Psoas muscle (tissue), 8 donors: ENCODE measurements at places on chromosomes 4 and X. TPM values are rescaled to one million over a fixed set of nuclear protein-coding genes. Genes with fewer than 3 reads are reported as not detected.

DNA sequence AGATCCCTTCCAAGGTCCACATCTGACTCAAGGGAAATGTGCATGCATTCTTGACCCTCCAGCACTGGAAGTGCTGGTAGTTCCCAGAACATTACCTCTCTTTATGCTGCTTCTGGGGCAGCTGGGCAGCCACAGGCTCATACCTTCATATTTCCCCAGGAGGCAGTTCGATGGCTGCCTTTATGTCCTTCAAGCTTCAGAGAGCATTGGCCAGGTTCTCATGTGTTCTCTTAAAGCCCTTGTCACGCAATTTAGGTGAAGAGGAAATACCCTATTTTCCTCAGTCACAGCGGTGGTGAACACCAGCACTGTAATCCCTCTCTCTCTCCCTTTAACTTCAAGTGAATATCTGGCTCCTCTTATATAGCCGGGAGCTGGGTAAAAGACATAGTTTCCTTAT is 134.3 kb downstream of the MID1IP1 start:
- no peak for DNase-seq

GRCh38 chr4:37542706-37543105 is 143.5 kb downstream of the RELL1 start:
- DNase-seq, result no peak

DNA sequence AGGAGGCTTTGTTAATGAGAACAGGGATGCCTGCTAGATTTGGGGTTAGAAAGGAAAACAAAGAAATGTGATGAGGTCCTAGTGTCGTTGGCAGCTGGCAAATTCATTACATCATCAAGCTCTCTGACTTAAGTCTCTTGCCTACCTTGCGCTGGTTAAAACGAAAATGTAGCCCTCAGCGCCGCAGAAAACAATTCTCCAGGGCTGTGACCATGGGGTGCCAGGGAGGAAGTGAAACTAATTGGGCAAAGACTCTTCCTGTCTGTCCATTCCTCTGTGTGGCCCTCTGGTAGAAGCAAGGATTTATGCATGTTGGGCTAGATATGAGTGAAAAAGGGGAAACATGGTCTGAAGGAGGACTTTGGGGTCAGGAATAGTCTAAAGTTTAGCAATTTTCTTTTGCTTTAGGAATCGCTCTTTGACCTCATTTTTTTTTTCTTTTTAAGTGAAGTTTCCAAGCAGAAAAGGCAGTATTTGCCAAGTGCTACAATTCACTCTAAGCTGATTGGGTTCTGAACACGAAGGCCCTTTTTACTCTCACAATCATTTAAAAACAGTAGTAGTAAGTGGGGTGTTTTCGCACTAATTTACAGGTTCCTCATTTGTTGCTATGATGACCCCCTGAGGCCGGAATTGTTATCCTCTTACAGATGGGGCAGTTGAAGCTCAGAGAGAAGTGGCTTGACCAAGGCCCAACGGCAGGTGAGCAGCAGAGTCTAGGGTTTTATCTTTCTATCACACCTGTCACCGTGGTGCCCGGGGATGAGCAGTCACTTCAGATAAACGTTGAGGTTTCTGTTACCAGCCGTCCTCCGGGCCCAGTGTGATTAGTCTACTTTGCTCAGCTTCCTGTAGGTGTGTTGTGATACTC is 27.3 kb upstream of the CHRNA9 start:
- DNase-seq, result no peak

DNA sequence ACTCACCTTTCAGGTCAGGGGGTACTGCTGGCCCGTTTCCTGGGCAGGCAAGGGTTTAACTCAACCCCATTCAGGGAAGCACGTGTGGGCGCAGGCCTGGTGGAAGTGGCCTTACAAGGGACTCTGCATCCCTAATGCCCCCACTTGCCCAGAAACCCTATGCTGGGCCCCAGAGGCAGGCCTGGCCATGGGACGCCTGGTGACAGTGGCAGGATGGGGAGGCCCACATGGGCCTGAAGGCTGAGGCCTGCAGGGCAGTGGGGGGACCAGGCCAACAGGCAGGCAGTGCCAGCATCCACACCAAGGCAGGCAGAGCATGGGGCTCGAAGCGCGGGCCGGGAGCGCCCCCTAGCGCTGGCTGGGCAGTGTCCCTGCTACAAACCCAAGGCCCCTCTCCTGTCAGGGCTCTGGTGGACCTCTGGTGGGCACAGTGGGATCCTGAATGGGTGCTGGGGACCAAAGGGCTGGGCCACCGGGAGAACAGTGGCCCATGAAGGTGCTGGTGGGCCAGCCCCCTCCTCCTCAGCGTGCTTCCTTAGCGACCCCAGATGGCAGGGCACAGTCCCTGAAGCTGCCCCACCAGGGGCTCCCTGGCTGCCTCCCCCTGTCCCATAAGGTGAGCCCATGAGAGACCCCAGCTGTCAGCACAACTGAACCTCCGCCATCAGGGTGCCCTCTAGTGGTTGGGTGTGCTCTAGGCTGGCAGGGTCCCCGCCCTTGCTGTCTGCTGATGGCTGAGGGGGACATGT is 16.8 kb downstream of the FGFR3 start:
- peak; percentile 59 for DNase-seq

DNA sequence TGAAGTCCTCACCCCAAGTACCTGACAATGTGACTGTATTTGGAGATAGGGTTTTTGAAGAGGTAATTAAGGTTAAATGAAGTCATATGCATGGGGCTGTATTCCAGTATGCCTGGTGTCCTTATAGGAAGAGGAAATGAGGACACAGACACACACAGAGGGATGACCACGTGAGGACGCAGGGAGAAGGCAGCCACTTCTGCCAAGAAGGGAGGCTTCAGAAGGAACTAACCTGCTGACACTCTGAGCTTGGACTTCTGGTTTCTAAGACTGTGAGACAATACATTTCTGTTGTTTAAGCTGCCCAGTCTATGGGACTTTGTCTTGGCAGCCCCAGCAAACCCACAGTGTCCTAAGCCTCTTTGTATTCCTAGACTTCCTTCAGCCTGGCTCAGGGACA is 3.0 kb upstream of the SLC2A9 start:
- DNase-seq, result no peak

- no peak for DNase-seq
Observed at GRCh38 chr4:117334451-117335188, 249.2 kb upstream of the TRAM1L1 start.

DNA sequence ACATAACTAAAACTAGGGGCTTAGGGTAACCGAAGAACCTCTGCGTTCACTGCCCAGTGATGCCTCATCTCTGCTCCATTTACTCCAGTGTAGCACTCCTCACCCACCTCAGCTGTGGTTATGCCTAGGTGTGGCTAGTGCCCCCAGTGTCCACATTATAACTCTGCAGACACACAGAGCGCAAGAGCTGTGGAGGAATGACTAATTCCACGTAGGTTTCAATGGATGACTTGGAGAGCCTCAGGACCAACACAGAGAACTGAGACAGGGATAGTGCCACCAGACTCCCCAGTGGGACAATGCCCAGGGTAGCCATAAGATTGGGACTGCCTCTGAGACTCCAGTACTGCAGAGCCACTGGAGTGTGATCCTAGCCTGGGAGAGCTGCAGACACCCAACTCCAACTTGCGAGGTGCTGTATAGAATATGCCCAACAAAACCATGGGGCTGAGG is 542.4 kb upstream of the DIPK2B start:
- DNase-seq, result no peak

GRCh38 chrX:27660878-27661277 is 70.7 kb downstream of the DCAF8L2 start:
- no peak for DNase-seq

- no peak for DNase-seq
Observed at GRCh38 chr4:179307297-179308136, 1865.3 kb upstream of the AGA start.

GRCh38 chr4:80201252-80202151 is 4.2 kb downstream of the PRDM8 start:
- DNase-seq, result peak; percentile 39

DNA sequence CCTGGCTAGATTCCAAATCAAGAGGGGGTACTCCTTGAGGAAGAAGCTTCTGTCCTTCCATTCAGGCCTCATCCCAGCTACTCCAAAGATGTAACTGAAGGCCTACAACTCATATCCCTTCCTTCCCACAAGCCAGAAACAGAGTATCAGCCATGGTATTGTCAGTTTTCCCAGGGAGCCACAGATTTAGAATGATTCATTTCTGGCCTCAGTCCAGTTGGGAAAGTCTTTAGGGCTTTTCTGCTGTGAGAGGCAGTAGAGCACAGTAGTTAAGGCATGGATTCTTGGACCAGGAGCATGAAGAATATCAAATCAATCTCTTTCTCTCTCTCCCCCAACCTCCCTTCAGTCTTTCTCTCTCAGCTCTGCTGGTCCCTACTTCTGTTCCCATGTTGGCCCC is 505.0 kb downstream of the BCOR start:
- no peak for DNase-seq

GRCh38 chr4:125434136-125434535 is 119.4 kb downstream of the FAT4 start:
- no peak for DNase-seq

GRCh38 chr4:152165146-152165545 is 370.7 kb downstream of the FBXW7 start:
- DNase-seq, result no peak

DNA sequence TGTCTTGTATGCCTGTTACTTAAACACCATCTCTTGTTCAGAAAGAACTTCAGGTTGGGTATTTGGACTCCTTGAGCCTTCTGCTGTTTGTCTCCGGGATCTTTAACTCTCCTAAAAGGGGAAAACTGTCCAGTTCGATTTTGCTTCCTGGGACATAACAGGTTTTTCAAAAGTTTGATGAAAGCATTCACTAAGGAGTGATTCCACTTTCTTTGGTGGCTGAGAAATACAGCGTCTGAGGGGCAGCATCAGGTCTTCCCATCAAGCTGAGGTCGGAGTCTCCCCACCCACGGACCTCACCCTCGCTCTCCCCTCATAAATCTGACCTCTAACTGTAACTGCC is 1.4 kb downstream of the AFAP1 start:
- no peak for DNase-seq

GRCh38 chr4:146269228-146269653 is 54.9 kb downstream of the REELD1 start:
- no peak for DNase-seq

DNA sequence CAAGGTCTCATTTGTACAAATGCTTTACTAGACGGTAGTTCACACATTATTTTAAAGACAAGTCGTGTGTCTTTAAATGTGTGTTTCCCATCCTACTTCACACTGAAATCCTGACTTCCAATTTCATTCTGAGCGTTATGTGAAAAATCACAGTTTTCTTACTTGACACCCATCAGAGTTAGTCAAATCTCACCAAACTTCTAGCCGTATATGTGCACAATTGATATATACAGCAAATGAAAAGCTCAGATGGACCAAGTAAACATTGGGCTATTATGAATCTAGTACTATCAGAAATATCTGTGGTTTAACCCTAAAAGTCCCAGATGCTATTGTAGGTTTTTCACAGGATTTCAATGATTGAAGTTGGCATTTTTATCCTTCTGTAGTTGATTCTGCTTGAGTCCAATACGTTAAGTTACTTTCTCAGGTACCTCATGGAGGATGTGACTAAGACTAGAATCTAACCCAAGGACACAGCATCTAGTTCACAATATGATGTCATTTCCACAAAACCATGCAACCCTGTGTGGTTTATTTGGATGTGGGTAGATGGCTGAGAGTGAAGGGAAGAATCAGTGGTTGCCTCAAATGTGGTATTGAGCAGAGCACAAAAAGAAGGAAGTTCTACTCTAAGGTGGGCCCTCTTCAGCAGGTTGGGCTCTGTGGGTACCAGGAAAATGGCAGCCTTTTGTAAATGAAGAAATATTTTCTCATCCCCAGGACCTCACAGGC is 22.1 kb upstream of the TRIM60 start:
- DNase-seq, result no peak

GRCh38 chr4:80989921-80990544 is 40.5 kb upstream of the BMP3 start:
- DNase-seq, result no peak

DNA sequence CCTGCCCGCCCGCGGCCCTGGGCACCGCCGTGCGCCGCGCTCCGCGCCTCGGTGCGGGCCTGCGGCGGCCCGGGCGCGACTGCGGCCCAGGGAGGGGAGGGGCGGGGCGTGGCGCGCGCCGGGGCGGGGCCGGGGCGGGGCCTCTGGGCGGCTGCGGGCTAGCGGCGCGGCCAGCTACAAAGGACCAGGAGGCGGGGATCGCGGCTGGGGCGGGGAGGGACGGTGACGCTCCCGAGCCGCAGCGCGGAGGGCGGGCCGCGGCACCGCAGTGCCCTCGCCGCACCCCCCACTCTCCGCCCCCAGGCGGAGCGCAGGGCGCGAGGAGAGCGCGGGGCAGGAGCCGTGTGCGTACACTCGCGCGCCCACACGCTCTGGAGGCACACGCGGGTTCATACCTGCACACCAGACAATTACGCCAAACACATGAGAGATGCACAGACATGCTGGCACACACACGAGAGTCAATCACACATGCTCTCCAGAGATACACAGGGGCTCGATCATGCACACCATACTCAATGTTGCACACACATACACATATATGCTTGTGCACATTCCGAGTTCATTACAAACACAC is at the start of gene CRMP1:
CRMP1 (minus strand) TSS at position 83 of the 577 bp plus-strand sequence. CDS start 117 bp downstream, outside the sequence.
- DNase-seq, result no peak

- DNase-seq, result no peak
Observed at GRCh38 chr4:157204634-157205244, 15.8 kb upstream of the GRIA2 start.

- no peak for DNase-seq
Observed at GRCh38 chr4:151429957-151430570, 21.1 kb downstream of the FHIP1A start.

DNA sequence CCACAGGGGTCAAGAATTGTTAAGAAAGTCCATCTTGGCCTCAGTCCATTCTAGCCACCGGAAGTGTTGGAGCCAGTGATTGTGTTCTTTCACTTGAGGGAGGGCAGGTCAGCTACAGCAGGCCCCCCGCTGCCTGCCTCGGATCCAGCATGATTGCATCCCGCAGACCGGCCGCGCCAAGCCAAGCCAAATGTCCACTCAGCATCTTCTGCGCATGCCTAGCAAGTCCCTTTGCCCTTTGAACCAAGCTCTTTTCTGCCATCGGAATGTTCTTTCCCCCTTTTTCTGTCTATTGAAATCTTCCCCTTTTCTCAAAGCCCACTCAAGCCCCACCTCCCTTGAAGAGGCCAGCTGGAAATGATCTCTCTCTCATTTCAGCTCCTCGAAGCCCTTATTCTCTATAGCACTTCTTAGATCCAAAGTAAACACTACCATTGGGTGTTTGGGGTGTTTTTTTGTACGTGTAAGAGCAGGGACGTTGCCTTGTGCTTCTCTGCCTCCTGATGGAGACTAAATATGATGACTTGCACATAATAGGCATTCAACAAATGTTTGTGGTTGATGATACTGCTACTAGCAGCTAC is 147.8 kb upstream of the BCOR start:
- DNase-seq, result no peak

Gene PPP1R3F
- polyA plus RNA-seq, result 28.3 TPM

Gene ATP8A1
- polyA plus RNA-seq, result 14.7 TPM

Gene UNC5C
- polyA plus RNA-seq, result 0.04 TPM

Gene EXOC1L
- polyA plus RNA-seq, result not detected

Gene VCX3B
- not detected for polyA plus RNA-seq

Gene DCUN1D4
- polyA plus RNA-seq, result 15.0 TPM

Gene SYP
- polyA plus RNA-seq, result 1.6 TPM

Gene MAGIX
- 8.0 TPM for polyA plus RNA-seq

Gene SPINK2
- polyA plus RNA-seq, result 0.37 TPM

Gene FAM53A
- polyA plus RNA-seq, result 0.76 TPM

Gene NWD2
- 0.03 TPM for polyA plus RNA-seq
